ENCODE measurements at places on chromosomes 1 and 21. TPM values are rescaled to one million over a fixed set of nuclear protein-coding genes. Genes with fewer than 3 reads are reported as not detected.

The LYPD8 gene
- not detected for polyA plus RNA-seq

The ERICH3 gene
- polyA plus RNA-seq = 0.10 TPM

The EVA1C gene
- polyA plus RNA-seq = 0.84 TPM

The CROCC gene
- 120 TPM for polyA plus RNA-seq

The SAMD13 gene
- polyA plus RNA-seq = not detected

The CD52 gene
- 1,597 TPM for polyA plus RNA-seq
